Activated gamma-delta T cell treated with Interleukin-2 at 50 U/mL for 16 hours (primary cell): ENCODE measurements at places on chromosomes 2 and 18.

- no peak for DNase-seq
These were observed 269.8 kb upstream of the MMADHC start for GRCh38 chr2:149857344-149857743.

DNA sequence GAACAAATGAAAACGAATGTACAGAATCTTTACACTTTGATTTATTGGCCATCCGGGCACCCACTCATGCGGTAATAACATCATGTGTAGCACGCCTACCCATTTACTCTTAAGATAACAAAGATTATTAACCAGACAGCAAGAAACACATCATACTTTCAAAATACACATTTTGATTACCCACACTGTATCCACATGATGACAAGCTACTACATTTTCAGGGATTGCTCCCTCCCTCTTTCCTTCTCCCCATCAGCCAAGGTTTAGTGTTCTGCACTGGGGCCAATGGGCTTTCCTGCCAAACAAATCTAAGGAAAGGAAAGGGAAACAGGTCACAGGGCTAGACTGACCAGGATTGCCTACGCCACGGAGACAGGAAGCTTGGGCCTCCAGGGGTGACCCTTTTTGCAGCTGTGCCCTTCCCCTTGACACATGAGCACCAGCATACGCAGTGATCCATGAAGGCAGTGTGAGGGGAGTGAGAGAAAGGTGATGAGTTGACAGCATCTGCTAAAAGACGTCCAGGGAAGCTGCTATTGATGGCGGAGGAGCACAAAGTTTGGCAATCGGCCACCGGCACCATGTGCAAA is 76.5 kb downstream of the ZNF521 start:
- no peak for DNase-seq

- DNase-seq: no peak
These were observed 36.5 kb upstream of the PTPN4 start for GRCh38 chr2:119723186-119723585.

GRCh38 chr2:38509314-38509946 is 93.3 kb downstream of the HNRNPLL start:
- no peak for DNase-seq

DNA sequence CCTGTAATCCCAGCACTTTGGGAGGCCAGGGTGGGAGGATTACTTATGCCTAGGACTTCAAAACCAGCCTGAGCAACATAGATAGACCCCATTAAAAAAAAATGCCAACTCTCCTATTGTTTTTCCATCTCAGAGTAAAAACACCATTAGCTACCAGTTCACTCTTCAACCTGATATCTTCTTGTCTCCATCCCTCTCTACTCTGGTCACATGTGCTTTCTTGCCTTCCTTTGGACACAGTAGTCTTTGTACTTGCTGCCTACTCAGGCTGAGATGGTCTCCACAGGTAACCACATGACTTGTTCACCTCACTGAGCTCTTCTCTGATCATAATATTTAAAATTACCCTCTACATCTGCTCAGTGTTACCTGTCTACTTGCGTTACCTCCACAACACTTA is 5.0 kb downstream of the MALT1 start:
- no peak for DNase-seq

DNA sequence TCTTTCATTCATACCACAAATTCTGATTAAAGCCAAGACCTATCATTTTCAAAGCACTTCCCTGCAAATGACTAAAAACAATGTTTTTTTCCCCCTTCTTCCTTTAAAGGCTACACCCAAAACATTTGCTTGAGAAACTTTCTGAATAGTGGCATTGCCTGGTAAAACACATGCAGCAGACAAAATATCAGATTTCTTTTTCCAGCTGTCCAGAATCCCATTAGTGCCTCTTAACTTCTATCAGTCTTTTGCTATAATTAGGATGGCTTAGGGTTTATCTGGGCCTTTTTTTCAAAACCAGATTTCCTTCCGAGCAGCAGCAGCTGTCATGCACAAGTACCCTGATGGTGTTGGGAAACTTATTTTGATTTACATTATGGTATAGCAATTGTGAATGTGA is 50.6 kb downstream of the ALPK2 start:
- no peak for DNase-seq

DNA sequence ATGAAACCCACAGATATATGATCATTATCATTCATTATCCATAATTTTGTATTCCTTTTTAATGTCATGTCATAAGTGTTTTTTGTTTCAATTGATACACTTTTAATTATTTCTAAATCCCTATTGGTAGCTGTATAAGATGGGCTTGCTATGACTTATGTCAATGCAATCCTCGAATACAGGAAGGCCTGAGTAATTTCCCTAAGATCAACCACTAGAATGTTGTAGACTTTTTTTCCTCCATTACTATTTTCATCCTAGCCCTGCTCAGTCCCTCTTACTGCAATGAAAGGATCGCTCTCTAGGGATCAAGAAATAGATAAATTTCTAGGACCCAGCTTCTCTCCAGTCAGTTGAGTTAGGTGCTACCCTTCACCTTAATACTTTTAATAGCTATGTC is 186.3 kb downstream of the KCNE4 start:
- DNase-seq: no peak

DNA sequence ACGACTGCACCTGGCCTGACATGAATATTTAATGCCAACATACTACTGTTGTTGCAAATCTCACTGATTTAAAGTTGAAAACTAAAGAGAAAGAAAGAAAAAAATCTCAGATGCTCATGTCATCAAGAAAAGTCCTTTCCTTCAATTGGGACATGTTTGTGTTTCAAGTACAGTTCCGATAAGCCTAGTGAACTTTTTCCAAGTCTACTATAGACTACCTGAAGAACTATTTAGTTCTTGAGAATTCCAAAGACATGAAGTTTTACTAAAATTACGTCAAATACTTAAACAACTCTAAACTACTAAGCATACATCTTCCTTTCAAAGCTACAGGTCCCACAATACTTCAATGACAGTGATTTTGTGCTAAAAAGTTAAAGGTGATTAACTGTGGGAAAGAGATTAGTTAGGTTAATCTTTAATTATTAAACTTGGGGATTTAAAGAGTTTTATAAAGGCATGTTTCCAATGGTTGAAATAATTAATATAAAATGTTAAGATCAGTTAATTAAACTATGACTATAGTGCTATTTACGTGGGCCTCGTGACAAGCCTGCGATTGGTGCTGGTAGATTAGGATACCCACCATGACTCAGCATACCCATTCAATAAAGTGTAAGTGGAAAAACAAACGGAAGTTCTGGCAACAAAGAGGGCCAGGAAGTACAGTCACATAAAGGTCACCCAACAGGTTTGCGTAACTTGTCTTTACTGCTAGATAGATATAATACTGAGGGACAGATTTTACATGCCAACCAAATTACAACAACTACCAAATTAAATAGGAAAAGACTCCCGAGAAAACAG is 55.5 kb downstream of the SEPTIN10 start:
- DNase-seq: no peak

DNA sequence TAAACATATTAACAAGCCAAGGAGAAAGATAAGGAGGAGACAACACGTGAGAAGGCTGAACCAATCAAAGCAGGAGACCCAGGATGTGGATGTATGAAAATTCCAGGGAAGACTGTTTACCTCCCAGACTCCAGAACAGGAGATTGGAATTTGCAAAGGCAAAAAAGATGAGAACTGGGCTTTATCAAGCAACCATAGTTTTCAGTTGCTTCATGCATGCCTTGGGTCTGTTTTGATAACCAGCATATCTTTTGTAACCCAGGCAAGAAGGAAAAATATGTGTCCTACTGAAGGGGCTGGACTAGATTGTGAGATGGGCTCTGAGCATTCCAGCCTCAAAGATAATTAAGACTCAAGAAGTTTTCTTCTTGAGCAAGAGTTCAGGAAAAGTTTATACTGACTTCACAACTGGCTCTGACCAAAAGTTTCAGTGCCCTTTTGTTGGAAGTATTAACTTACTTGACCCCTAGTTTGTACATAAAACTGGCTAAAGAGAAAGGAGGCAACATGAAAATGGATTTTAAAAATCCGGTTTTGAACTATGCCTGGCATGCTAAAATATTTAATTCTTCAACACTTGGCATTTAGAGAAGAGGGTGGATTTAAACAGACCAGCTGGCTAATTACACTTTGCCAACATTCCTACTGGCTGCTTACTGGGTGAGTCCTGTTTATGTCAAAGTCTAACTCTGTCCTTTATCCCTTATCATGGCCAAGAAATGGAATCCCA is 79.3 kb upstream of the CD28 start:
- DNase-seq: no peak

- no peak for DNase-seq
These were observed 720 bp downstream of the LBX2 start for GRCh38 chr2:74498500-74499266.

- no peak for DNase-seq
These were observed 137.2 kb upstream of the KLHL14 start for GRCh38 chr18:32909798-32910561.

DNA sequence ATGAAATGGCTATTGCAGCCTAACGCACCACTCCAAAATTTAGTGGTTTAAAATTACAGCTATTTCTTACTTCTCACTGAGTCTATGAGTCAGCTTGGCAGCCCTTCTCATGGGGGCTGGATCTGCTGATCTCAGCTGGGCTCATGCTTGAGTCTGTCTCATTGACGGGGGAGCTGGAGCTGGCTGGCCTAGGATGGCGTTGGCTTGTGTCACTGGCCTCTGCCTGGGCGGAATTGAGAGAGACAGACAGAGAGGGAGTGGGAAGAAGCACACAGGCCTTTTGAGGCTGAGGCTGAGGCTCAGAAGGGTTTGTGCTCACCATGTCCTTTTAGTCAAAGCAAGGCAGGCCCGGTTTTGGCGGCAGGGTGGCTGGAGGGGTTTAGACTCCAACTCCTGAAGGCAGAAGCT is 412.1 kb upstream of the MYT1L start:
- no peak for DNase-seq

DNA sequence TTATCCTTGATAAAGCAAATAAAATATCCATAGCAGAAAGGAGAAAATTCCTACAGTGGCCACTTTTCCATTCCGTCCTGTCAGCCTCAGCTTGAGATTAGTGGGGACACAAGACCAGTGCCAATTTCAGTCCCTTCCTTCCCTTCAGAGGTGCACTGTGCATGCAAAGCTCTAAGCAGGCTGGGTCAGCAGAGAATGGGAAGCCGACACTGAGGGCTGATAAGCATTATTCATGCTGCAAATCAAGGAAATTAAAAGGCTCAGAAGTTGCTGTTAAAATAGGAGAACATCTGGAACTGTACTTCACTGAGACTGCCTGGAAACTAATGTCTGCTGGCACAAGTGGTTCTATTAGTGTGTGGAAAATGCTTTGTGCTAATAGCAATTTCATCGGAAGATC is 534.3 kb downstream of the ADCYAP1 start:
- no peak for DNase-seq

DNA sequence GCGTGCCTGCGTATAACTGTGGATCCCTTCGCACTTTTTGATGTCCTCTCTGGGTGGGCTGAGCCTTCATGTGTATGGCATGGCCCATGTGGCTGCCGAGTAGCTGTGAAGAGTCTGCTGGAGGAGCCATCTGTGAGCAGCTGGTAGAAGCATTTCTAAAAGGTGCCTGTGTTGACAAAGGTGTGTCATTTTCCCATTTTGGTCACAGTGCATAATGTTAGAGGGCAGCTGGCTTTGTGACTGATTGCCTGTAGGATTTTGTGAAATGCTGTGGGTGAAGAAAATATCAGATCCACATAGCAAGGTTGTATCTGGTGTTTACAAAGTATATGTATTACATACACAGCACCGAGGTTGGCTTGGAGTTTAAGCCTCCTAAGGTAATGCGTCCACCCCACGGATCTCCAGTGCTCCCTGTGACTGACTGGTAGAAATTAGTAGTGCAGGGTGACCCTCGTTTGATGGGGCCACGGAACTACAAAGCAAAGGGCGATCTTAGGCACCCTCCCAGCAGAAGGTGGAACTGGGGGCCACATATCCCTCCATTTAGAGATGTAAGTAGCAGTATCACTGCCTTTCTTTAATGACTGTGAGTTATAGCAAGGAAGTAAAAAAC is 16.5 kb downstream of the GATA6 start:
- DNase-seq: no peak

- no peak for DNase-seq
These were observed 55.9 kb downstream of the PLA2R1 start for GRCh38 chr2:160006475-160006874.

DNA sequence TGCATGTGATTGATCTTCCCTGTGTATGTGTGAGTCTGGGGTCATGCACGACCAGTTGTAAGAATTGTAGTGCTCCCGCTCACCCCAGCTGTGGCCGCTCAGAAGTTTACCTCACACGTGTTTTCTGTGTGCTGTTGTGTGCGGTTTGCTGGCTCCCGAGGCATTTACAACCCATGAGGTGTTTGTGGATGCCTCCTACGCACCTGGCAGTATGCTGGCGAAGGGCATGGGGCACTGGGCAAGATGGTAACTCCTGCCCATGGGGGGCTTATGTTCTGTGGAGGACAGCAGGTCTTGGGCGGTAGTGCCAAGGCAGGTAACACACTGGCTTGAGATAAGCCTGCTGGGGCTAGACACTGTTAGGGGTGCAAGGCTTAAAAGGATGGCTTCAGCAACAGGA is 102.6 kb upstream of the HS6ST1 start:
- no peak for DNase-seq

GRCh38 chr2:48677450-48677849 is 59.8 kb downstream of the GTF2A1L start:
- DNase-seq: no peak

DNA sequence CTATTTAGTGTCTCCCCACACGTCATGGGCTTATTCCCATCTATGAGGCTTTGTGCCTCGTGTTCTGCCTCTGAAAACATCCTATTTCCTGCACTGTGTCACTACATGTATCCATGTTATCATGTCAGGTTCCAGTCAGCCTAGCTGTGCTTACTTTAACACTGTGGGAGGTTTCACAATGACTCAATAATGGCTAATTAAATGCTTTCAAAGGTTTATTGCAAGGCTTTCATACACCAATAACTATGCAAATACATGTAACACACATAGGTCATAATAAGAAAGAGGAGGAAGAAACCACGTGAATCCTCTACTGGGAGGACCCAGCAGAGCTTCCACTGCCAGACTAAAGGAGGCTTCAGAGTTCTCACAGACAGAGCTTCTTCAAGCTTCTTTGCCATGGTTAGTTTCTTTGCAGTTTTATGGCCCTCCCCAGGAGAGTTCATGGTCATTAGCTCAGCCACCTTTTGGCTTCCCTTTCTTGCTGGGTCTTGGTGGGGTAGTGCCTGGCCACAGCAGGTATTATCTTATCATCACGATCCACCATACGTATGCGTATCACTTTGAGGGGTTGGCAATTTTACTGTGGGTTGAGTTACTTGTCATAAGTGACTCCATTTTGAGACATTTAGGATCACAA is 5.1 kb upstream of the COLEC12 start:
- DNase-seq: no peak

GRCh38 chr2:219475278-219475677 is 23.4 kb upstream of the GMPPA start:
- no peak for DNase-seq

GRCh38 chr2:170715062-170715931 is at the start of gene SP5:
Gene SP5, plus strand, starts transcription at chr2:170715337. Its CDS starts 176 bp downstream, at chr2:170715513.
- DNase-seq: no peak
